Lung microvascular endothelial cell (primary cell): ENCODE measurements at places on chromosomes 2 and 18.

- DNase-seq, result no peak
These were observed 12.1 kb downstream of the PLEKHH2 start for GRCh38 chr2:43648994-43649701.

- DNase-seq, result no peak
These were observed 728.4 kb downstream of the LRRTM4 start for GRCh38 chr2:76793647-76794334.

DNA sequence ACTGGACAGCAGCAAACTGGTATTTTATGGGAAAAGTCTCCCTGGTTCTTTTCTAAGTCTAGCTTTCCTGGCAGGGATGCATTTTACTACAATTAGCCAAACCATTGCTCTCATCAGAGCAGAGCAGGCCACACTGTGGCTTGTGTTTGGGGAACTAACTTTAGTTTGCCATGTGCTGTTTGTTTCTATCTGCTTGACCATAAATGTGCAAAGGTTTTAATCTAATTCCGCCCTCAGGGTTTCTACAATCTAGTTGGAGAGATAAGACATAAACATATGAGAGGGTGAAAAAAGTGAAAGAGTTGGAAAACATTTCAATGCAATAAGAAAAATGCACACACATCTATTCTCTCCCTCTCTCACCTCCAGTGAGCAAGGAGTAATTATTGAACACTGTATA lies 86.9 kb upstream of the MAPK4 start:
- DNase-seq, result no peak

- no peak for DNase-seq
These were observed 45.6 kb downstream of the TRIB2 start for GRCh38 chr2:12762337-12762736.

DNA sequence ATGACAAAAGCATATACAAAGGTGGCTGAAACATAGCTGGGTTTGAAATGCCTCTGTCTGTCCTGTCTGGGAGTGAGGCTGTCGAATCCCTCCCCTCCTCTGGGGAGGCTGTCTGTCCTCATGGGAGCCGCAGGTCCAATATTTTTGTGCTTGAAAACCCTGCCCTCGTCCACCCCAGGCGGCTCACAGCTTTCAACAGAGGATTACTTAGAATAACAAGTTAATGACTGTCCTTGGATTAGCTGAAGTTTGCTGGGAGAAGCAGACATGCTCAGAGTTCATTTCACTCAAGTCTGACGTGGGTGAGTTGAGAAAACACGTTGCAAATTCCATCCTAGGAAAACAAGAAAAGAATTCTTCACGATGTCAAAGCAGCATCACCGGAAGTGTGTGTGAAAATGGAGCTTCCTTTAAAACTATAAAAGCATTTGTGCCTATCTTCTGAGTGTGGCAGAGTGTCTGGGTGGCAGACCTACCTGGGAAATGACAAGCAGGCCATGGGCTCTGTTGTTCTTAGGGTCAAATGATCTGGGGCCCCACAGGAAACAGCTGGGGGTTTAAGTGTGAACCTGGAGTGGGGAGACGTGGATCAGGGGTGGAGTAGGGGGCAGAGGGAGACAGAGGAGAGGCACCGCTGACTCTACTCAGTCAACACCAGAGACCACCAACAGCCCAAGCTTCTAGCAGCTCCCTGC lies 77.1 kb downstream of the DDX1 start:
- DNase-seq, result peak; percentile 62

GRCh38 chr2:239089884-239090283 lies 242.0 kb downstream of the TWIST2 start:
- no peak for DNase-seq

- no peak for DNase-seq
These were observed 74.2 kb downstream of the MBD2 start for GRCh38 chr18:54150226-54150625.

- DNase-seq, result no peak
These were observed 24.5 kb upstream of the KCNE4 start for GRCh38 chr2:223027442-223027841.

- DNase-seq, result no peak
These were observed 277.3 kb downstream of the LRATD1 start for GRCh38 chr2:14909795-14910194.

DNA sequence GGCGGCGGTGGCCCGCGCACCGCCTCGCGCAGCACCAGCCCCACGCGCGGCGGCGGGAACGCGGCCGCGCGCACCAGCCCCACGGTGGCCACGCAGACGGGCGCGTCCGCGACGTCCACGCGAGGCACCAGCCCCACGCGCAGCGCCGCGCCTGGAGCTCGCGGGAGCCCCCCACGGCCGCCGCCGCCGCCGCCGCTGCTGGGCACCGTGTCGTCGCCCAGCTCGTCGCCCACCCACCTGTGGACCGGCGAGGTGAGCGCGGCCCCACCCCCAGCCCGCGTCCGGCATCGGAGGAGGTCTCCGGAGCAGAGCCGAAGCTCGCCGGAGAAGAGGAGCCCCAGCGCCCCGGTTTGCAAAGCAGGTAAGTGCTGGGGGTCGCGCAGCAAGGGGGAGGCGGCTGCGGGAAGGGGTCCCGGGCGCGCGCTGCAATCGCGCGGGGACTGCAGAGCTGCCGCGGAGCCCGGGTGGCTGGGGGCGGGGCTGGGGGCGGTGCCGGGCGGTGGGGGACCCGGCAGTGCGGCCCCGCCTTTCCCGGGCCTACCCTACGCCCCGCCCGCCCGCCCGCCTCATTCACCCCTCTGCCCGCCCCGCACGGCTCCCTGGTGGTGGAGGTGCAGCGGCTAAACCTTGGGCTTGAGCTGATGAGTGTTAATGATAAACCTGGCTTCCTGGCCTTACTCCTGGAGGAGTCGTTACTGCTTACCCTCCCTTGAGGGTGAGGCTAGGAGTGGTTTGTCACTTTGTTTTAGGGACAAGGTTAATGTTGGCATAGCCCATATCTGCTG lies 851 bp downstream of the FAM117B start:
- peak; percentile 49 for DNase-seq

- DNase-seq, result no peak
These were observed 120.2 kb downstream of the CELF4 start for GRCh38 chr18:37445368-37445767.

GRCh38 chr2:221235941-221236340 lies 336.2 kb downstream of the EPHA4 start:
- DNase-seq, result no peak

GRCh38 chr2:157825885-157826284 lies 50.2 kb downstream of the ACVR1 start:
- no peak for DNase-seq

GRCh38 chr18:76395609-76396008 lies 99.4 kb downstream of the ZNF516 start:
- no peak for DNase-seq

DNA sequence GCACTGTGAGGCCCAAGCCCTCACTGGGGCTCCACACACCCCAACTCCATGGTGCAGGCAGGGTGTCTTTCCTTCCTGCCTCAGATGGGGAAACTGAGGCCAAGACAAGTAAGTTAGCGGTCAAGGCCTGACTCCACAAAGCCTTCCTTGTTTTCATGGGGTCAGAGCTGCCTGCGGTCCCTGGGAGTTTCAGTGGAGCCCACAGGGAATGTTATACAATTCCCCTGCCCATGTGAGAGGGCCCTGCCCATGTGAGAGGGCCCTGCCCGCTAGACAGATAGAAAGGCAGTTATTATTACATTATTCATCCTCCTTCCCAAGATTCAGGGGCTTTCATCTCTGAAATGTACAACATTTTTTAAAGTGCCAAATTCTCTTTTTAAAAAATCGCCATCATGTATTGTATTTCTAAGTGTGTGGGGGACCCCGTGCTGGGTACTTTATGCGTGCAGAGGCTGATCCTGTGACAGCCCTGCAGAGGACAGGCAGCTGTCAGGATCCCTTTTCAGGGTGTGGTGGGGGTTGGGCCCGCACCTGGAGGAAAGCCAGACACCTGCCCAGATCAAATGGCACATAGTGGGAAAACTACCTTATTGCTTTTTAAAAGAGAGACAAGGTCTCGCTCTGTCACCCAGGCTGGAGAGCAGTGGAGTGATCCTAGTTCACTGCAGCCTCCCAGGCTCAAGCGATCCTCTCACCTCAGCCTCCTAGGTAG lies 23.4 kb downstream of the FBLN7 start:
- DNase-seq, result no peak

DNA sequence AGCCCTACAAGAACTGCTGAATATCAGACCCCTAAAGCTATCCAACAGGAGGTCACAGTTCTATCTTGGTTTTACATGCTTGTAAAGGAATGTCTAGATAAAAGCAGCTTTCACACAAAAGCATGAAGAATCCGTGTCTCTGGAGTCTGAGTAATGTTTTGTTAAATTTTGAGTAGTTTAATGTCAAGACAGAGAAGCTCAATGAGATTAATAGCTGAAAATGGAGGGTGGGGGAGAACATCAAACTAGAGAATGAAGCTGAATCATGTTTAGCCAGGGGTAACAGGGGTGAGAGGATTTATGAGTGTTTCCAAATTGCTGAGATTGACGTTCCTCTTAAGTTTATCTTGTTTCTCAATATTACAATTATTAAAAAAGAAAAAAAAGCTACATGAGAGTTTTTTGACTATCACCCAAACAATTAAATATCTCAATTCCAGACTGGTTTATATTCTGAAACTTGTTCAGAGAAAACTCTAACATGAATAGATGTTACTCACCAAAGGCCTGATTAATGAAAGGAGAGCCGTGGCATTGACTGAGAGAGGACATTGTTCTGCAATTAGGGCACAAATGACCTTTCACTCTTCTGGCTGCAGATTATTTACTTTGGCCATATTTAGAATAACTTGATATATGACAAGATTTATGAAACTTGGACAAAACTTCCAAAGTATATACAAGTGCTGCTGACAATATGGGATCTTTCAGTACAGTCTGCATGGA lies 266.4 kb upstream of the ETAA1 start:
- peak; percentile 69 for DNase-seq

DNA sequence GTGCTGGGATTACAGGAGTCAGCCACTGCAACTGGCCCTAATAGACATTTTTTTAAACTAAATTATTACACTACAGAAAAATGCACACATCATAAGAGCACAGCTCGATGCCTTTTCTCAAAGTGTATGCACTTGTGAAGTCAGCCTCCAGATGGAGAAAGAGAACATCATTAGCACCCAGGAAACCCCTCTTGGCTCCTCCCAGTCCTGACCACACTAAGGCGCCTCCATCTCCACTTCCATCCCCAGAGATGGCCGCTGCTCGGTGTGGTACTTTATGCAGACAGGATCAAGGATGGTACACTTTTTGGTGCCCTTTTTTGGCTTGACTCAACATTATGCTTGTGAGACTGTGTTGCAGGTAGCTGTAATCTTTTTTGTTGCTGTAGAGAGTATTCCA lies 34.8 kb downstream of the RRM2 start:
- DNase-seq, result no peak

GRCh38 chr2:187003038-187003554 lies 154.1 kb upstream of the ZSWIM2 start:
- peak; percentile 55 for DNase-seq

DNA sequence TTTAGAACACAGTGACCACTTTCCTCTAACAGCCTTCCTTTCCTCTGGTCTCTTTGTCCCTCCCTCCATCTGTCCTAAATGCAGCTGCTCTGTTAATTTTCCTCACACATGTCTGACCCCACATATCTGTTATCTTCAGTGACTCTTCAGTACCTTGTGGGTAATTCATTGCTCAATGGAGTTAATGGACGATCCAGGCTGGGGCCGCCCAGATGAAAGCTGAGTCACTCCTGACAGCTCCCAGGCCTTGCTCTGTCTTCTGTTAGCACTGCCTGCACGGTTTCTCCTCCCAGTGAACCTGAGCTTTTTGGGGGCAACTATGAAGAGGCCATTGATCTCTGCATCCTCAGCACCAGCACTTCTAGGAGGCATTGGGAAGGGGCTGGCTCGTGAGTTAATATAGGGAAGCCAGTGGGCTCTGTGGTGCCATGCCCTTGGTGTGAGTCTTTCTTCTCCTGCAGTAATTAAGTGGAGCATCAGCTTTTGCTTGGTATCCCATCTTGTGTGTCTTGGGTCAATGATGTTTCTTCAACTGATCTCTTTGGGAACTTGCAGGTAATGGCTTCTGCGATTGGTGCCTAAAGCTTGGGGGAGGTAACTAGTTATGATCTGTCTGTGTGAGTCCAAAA lies 67.3 kb downstream of the SNORC start:
- no peak for DNase-seq

DNA sequence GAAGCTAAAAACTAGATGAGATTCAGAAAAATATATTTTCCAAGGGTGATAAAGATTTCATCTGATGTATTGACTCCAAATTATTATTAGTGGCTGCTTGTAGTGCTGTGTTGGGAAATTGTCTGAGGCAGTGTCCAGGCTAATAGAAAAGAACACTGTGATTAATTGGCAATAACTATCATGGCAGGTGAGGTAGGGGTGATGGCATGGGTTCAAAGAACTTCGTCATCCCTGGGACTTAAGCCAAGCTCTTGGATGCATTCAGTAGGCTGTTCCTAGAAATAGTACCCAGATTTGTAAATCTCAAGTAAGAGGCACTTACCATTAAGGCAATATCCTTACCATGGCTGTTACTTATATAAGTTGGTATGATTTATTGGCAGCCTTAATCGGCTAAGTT lies 13.2 kb upstream of the RAPGEF4 start:
- peak; percentile 22 for DNase-seq

- DNase-seq, result no peak
These were observed 83.9 kb upstream of the REV1 start for GRCh38 chr2:99573634-99574251.

DNA sequence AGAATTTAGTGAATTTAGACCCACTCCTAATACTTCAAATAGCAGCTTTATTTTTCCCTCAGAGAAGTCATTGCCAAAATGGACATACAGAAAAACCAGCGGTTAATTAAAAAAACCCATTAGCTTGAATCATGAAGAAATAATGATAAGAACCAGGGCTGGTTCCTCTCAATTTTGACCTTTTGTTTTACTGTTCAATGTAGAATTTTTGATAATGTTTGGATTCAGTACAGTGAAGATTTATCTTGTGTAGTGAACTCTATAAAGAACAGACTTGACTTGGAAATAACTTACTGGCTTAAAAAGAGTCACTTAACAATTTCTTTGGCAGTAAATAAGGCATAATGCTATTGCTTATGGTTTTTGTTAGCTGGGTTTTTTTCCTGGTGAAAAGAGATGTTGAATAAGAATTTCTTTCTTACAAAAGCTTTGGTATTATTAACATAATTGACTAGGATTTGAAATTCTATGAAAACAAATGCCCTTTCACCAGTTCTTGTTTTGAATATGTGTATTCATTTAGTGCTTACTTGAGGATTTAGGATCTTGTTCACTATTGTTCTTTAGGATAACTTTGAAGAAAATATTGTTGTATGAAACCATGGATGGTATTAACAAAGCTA lies 73.4 kb upstream of the ITPRID2 start:
- DNase-seq, result no peak

- no peak for DNase-seq
These were observed 301.7 kb downstream of the PAX3 start for GRCh38 chr2:221997100-221997499.

GRCh38 chr2:217970206-217970605 lies 32.6 kb downstream of the TNS1 start:
- DNase-seq, result no peak

GRCh38 chr18:13618760-13619438 lies 107.5 kb downstream of the FAM210A start:
- no peak for DNase-seq
